ENCODE measurements at places on chromosomes 2 and 18.

DNA sequence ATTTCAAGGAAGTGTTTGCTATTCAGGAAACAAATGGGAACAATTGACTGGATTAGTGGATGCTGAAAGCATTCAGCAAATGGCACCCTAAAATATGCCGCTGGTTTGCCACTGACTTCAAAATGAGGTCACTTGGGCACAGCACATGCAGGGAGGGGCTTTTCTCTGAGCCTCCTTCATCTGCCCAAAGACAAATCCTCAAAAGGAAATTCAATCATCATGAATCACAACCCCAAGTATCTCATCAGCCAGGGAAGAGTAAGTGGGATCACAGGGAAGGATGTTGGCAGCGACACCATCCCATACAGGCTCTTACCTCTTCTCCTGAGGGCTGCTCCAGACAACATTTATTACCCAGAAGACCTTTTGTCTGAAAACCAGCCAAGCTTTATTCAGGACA, 14.4 kb upstream of the SP140L start:
- DNase-seq, result no peak

DNA sequence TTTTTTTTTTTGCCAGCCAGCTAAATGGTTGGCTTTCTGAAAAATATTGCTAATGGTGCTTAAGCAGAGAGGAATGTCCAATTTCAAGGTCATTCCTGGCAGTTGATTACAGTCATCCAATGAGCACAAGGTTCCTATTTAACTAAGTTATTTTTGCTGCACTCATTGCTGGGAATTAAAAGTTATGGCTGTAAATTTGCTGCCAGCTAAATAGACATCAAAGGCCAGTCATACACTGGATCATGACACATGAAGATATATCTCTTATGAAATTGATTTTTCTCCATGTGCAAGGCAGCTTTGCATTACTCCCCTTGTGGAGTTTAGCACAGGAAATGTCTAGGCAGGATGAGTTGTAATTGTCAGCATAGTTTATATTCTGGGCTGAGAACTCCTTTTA, 1898.4 kb upstream of the CELF4 start:
- no peak for DNase-seq

- DNase-seq, result no peak
Measured at GRCh38 chr2:171726847-171727450, 39.7 kb downstream of the DYNC1I2 start.

DNA sequence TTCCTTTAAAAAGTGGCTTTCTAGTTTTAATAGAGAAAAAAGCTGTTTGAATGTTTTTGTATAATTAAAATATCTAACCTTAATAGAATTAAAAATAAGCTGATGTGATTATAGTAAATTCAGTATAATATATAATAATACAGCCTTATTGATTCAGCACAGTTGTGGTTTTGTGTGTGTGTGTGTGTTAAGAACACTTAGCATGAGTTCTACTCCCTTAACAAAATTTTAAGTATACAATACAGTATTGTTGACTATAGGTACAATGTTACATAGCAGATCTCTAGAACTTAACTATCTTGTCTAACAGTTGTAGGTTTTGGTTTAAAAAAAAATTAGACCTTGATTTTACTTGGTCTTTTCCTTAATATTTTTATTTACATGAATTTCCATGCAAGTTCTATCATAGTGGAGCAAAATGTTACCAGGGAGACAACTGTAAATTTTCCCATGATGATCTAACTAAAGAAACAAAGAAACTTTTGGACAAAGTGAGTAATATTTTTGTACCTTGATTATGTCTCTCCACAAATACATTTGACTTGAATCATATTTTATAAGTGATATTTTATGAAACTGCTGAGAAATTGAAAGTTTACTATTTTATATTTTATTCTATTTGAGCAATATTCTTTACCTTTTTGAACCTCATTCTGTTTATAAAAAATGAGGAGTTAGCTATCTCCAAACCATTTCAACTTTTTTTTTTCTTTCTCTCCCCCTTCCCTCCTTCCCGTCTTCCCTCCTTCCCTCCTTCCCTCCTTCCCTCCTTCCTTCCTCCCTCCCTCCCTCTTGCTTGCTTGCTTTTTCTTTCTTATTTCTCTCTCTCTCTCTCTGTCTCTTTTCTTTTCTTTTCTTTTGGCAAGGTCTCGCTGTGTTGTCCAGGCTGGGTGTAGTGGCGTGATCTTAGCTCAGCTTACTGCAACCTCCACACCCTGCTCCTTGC, 46.3 kb downstream of the ZC3H6 start:
- peak; percentile 58 for DNase-seq

GRCh38 chr2:127199223-127199622, 20.9 kb downstream of the CYP27C1 start:
- DNase-seq, result no peak

DNA sequence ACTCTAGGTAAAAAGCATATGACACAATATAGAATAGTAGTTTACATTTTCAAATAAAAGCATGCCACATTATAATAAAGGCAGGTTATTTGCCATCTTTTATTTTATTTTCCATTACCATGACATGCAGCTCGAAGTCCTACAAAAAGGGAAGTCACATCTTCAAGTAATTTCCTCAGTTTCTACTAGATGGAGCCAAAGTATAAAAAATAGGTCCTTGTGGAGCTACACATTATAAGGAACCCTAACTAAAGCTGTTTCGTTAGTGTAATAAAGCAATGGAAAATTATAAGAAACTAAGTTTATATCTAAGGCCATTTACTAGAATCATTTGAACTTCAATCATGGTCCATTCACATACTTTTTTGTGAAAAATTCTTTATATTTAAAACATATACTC, 674.5 kb downstream of the KCNJ3 start:
- peak; percentile 33 for DNase-seq

- peak; percentile 48 for DNase-seq
Measured at GRCh38 chr2:234363011-234363487, 133.8 kb downstream of the ARL4C start.

DNA sequence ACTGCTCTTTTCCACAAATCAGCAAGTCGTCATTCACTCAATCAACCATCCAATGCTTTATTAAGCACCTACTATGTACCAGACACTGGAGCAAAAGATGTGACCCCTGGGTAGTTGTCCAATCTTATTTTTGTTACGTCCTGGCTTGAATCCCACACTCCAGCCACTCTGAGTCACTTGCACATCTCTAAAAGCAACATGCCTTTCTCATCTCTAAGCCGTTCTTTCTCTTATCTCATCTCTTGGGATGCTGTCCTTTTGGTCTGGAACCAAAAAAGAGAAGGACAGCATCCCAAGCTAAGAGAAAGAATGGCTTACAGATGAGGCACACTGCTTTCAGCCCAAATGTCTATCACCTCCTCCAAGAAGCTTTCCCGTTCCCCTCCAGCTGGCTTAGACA, 58.8 kb downstream of the RNF152 start:
- DNase-seq, result peak; percentile 23

DNA sequence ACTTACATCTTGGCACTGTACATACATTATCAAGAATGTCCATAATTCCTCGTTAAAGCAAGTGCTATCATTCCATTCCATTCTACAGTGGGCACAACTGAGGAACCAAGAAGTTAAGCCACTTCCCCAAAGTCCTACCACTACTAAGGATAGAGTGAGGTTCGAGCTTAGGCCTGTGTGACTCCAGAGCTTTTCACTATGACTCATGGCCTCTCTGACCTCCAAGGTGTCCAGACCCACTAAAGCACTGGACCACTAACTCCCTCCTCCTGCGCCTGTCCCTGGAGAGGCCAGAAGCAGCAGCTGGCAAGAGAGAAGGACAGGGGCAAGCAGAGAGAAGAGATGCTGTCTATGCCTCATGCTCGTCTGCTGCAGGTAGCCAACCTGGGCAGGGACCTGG, 117.0 kb downstream of the ZBTB7C start:
- DNase-seq, result no peak

DNA sequence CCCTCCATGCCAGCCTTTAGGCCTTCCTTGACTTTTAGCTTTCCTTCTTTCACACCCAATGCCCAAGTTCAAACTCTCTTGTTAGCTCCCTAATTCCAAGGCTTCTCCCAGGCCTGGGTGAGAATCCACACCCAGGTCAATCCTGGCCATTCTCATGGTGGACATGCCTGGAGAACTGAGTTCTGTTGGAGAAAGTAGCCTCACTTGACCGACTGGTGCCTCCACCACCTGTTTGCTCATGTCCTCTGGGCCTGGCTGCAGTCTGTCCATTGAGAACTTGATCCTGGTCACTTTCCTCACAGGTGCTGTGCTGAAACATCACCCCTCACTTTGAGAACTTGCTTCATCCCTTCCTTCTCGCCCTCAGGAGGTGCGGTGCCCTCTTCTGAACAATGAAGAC, 189.1 kb upstream of the TWIST2 start:
- DNase-seq, result no peak

DNA sequence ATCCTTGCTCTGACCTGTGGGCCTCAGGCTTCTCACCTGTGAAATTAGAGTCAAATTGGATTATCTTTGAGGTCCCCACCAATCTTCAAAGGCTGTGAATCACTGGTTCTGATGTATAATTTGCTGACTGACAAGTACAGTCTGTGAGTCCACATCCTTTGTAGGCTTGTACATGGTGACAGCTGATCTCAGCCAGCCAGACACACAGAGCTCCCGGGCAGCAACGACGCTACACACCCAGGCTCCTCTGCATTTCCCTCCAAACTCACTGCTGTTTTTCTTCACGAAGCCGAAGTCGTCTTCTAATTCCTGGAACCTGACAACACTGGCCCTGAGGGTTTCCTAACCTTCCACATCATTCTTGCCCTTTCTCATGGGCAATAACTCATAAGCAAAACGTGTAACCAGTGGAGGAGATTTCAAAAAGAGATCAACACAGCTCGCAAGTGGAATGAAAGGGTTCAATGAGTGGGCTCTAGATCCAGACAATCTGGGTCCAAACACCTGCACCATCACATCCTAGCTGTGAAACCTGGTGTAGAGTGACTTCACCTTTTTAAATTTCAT, 37.9 kb upstream of the EVA1A start:
- DNase-seq, result no peak

DNA sequence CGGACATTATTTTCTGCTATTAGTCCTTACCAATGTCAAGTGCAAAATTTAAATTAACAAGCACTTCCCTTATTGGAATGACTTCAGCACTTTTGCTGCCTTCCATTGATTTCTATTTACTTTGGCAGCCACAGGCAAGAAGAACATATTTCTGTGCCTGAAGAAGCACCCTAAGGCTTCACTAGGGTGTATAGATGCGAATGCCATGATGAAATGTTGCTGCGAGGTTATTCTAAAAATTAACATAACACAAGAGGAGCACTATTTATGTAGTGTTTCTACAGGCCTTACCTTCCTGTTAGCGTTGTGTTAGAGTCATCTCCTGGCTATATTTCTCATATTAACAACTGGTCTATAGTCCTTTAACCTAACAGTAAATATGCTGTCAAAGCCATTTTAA, 365.0 kb upstream of the HNRNPA3 start:
- DNase-seq, result no peak

DNA sequence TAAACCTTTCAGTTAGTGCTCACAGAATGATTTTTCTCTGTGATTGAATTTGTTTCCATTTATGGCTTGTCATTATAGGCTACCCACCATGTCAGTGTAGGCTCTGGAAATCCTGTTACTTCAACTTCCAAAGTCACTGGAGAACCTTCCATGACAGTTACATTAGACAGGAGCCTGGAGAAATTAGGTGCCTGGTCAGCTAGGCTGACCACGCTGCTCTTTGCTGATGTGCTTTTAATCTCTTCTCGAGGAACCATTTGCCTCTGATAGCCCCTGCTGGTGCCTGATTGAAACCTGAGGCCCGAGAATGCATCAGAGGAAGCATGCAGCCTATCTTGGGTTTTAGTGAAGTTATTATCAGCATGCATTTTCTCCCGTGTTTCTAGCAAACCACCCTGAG, 29.6 kb upstream of the TTN start:
- no peak for DNase-seq

GRCh38 chr18:24127735-24128134, 11.1 kb upstream of the CABYR start:
- DNase-seq, result no peak

DNA sequence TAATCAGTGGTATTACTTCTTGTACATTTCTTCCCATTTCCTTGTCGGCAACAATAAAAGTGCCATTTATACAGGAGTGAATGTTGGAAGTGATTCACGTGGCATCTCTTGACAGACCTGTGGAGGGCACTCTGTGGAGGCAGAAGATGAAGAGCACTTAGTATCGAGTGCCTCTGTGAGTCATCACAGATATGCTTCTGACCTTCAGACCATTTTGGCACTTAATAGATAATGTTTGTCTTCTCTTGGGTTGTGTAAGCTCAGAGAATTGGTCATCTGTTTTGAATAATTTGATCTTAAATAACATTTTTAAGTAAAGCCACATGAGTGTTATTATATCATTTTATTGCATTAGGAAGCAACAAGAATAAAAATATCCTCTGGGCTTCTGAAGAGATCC, 305.5 kb downstream of the PTPRM start:
- DNase-seq, result peak; percentile 67

GRCh38 chr2:121501031-121501430, 29.6 kb upstream of the RNU4ATAC start:
- DNase-seq, result peak; percentile 56

GRCh38 chr2:234146087-234146826, 95.8 kb downstream of the SPP2 start:
- peak; percentile 76 for DNase-seq

- no peak for DNase-seq
Measured at GRCh38 chr2:3204031-3204821, 173.4 kb downstream of the EIPR1 start.

- peak; percentile 10 for DNase-seq
Measured at GRCh38 chr2:43605851-43606250, 10.0 kb upstream of the THADA start.

- DNase-seq, result no peak
Measured at GRCh38 chr2:67952066-67952465, 110.7 kb downstream of the C1D start.

GRCh38 chr2:224033601-224034000, 5.5 kb downstream of the SERPINE2 start:
- DNase-seq, result peak; percentile 17

All from fibroblast of the aortic adventitia (primary cell).